ENCODE measurements at places on chromosomes 16 and 17. TPM values are rescaled to one million over a fixed set of nuclear protein-coding genes. Genes with fewer than 3 reads are reported as not detected.

- no peak for DNase-seq
These were observed 596 bp downstream of the UNKL start for GRCh38 chr16:1413684-1414531.

TEDC2 gene
- 12.0 TPM for total RNA-seq

- DNase-seq: no peak
These were observed 9.1 kb downstream of the TUBG1 start for GRCh38 chr17:42618442-42619150.

- DNase-seq: no peak
These were observed 40.2 kb downstream of the SLC7A5 start for GRCh38 chr16:87828907-87829621.

RAC3 gene
- 64.1 TPM for total RNA-seq

- peak; percentile 89 for DNase-seq
These were observed 256.1 kb upstream of the SALL1 start for GRCh38 chr16:51407199-51407598.

- DNase-seq: no peak
These were observed 760.5 kb upstream of the SOX9 start for GRCh38 chr17:71360301-71360700.

PABPN1L gene
- not detected for total RNA-seq

SLC13A2 gene
- not detected for total RNA-seq

CEP112 gene
- total RNA-seq: 6.5 TPM

- DNase-seq: no peak
These were observed 4.7 kb upstream of the AANAT start for GRCh38 chr17:76462556-76463290.

PTX4 gene
- not detected for total RNA-seq

- DNase-seq: no peak
These were observed 42.7 kb upstream of the SDK2 start for GRCh38 chr17:73686961-73687360.

DNA sequence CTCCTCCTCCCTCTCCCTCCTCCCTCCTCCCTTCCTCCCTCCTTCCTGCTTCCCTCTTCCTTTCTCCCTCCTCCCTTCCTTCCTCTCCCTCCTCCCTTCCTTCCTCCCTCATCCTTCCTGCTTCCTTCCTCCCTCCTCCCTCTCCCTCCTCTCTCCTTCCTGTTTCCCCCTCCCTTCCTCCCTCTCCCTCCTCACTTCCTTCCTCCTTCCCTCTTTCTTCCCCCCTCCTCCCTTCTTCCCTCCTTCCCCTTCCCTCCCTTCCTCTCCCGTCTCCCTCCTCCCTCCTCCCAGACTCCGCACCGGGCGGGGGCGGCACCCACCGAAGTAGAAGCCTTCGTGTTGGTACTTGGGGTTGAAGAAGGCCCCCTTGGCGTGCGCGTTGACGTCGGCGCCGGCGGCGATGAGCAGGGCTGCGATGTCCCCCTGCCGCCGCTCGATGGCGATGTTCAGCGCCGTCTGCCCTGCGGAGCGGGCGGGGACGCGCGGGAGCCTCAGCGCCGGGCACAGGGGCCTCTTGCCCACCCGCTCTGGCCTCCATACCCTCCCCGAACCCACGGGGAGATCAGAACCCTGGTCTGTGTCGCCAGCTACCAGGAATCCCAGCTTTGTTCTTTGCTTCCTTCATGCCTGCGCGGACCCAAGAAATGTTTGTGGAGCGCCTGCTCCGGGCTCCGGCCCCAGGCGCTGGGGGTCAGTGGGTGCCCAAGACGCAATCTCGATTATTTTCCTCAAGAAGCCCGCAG, 22.2 kb downstream of the TRPV3 start:
- DNase-seq: no peak

DNA sequence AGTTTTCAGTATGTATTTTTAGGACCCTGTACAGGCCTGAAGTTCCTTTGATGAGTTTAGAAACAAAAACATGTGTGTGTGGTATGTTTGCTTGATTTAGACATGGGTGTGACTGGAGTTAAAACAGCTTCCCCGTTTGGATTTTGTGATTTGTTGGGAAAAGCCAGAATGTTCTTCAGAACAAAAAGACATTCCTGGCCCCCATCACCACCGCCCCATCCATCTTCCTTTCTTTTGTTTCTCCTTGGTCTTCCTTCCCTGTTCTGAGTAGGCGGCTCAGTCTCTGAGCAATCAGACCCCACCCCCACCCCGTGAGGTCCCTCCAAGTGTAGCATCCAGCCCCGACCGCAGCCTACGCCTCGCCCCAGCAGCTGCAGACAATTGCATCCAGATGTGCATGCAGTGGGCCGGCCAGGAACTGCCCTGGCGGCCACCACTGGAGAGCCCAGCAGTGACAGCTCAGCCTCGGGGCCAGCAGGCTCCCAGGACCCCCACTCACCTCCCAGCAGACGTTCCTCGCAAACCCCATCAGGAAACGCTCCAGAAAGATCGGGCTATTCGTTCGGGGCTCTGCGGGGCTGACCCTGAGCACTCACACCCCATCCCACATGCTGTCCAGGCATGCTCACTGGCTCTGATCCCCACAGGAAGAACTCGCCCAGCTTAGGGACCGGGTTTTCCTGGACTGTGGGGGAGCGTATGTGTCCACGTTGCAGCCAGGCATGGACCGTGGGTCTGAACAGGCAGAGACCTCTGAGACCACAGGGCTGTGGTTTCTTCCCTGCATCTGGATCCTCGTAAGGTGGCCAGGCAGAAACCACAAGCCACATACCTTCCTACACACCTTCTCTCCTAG, 99.8 kb upstream of the CDH5 start:
- no peak for DNase-seq

DNA sequence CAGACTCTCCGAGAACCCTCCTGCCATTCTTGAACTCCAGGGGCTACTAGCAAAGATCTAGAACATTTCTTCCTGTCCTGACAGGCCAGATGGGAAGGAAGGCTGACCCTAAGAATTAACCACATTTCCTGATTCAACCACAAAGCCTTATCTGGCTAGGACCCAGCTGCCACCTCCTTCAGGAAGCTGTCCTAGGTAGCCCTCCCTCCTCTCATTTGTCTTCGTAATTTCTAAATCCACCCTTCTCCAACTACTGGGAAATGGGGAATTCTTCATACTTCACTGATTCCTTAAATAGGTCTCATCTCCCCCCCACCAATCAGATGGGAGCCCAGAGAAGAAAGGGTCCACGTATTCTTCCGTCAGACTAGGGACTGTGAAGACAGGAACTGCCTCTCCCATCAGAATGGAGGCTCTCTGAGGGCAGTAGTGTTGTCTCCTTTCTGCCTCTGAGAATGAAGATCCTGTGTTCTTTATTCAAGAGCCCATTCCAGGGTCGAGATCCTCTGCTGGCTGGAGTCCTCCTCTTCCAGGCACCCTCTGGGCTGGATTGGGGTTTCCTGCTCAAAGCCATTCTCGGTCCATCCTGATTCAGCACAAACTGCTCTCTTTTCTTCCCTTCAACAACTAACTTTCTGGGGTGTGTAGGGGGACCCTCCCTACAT, 2.1 kb downstream of the SAMD14 start:
- DNase-seq: no peak

GRCh38 chr16:79897453-79898146, 297.1 kb upstream of the MAF start:
- DNase-seq: peak; percentile 56

DNA sequence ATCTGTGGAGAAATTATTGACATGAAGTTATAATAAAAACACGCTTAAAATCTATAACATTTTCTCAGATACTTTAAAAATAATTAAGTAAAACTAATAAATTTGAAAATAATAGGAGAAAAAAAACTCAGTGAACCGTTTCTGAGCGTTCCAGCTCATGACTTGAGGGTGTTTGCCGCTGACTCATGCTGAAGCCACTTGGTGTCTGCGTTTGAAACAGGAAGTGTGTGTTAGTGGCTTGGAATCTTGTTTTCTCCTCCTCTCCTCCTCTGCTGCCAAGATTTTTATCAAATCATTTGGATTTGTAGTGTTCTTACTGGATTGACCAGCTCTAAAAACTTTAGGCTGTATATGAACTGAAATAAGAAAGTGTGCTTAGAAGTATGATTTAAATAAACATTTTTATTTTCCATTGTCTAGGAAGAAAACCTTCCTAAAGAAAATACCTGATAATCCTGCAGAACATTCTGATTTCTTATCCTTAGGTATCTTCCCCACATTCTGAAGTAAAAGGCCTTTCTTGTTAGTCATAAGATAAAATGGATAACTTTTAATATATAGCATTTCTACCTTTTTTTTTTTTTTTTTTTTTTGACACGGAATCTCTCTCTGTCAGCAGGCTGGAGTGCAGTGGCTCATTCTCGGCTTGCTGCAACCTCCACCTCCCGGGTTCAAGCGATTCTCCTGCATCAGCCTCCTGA, 30.8 kb downstream of the USP10 start:
- DNase-seq: peak; percentile 89

- DNase-seq: no peak
These were observed 6.4 kb downstream of the MRPL28 start for GRCh38 chr16:363766-364490.

GRCh38 chr17:60598001-60598736, 1.8 kb upstream of the PPM1D start:
- DNase-seq: no peak

CLEC3A gene
- total RNA-seq: not detected

MARCHF10 gene
- total RNA-seq: 1.3 TPM

DNA sequence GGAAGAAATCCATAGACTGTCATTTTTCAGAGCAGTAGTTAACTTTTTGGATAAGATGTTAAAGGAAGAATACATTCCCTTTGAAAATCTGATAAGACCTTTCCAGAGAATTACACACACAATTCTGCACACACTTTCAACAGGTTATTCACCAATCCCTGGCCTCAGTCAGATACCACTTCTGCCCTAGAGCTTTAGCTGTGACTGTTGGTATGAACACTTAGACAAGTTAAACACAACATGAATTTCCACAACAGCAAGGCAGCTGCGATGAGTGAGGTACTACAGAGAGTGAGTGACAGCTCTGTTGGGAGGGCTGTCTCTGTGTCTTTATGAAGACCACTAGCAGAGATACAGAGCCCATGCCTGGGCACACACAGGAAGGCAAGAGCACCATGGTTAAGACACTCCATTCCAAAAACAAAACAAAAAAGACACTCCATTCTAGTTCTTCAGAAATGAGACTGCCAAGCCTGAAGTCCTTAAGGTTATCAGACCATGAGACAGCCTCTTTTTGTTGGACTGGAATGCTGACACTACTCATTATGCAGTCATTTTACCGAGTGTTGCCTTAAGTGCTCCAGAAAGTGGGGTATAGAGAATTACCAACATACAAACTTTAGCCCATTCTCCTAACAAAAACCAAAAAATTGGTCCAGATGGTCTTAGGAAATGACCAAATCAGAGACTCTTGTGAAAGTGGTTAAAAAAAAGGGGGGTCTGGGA, 42.4 kb downstream of the TOM1L2 start:
- DNase-seq: no peak

DNA sequence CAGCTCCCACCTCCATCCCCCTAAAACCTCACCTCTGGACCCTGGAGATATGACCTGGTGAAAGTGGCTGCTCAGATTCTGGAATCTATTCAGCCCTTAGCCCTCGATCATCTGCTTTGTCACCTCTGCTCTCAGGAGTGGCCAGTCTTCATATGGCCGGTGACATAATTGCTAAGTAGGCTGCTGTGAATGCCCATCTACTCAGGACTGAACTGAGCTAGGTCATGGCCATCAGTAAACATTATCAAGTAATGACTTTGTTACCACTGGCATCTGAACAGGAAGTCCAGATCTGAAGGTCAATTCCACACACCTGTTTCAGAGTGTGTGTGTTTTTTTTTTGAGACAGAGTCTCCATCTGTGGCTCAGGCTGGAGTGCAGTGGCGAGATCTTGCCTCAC, 78.6 kb downstream of the CDK5R1 start:
- DNase-seq: no peak

DNA sequence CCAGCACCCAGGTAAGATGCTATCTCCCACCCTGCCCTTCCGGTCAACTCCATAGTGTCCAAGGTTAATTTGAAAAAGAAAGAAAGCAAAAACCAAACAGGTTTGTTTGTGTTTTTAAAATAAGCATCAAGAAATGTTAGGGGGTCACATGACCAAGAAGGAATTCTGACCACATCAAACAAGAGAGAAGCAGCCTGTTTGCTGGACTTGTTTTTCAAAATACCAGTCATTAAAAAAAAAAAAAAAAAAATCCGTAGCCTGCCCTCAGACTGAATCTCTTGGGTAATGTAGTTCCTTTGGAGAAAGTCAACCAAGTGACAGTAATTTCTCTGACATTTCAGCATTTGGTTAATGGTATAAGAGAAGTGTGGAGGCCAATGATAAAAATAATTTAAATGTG, 38.4 kb downstream of the HNF1B start:
- DNase-seq: no peak

LRRC3C gene
- not detected for total RNA-seq

MYCBPAP gene
- total RNA-seq: 0.14 TPM

HAS3 gene
- total RNA-seq: 0.75 TPM

- DNase-seq: no peak
These were observed 19.7 kb downstream of the IGF2BP1 start for GRCh38 chr17:49016775-49017463.

DNA sequence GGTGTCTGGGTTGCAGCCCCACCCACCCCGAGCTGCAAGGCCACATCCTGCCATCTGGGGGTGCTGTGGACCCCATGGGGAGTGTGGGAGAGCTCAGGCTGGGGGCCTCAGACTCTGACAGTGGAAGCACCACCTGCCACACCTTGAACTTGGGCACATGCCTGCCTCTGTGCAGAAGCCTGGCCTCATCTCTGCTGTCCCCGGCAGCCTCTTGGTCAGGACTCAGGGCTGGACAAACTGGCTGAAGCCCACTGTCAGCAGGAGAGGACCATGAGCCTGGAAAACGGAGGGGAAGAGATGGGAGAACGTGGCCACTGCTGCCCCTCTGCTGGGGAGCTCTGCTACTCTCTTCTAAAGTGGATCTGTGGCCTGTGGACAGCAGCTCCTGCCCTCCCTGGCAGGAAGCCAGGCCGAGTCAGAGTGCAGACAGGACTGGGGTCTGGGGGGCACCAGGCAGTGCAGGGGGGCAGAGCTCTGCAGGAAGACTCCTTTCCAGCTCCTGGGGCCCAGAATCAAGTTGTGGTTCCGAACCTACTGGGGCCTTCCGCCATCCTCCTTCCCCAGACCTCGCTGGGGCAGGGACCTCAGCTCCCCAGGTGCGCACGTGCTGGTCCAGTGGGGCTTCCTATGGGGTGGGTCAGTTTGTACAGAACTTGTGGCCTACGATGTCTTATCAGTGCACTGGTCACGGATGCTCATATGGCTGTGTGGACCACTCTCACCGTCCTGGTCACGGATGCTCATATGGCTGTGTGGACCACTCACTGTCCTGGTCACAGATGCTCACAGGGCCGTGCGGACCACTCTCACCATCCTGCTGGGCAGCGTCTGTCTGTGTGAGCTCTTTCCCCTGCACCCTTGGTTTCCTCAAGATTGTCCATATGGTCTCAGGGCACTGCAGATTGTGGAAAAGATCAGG, 207.7 kb downstream of the LAT start:
- DNase-seq: no peak

ATP2A1 gene
- total RNA-seq: 0.48 TPM
